ENCODE measurements at places on chromosomes 11 and 22. TPM values are rescaled to one million over a fixed set of nuclear protein-coding genes. Genes with fewer than 3 reads are reported as not detected.

The CCDC179 gene
- not detected for total RNA-seq

The SMC1B gene
- not detected for total RNA-seq

The GGTLC3 gene
- not detected for total RNA-seq

GRCh38 chr22:28141614-28142013 is 222.6 kb upstream of the PITPNB start:
- no peaks in the 10 kb centered on the region for H3K36me3 ChIP-seq
- peaks cover 6% of the 10 kb centered on the region for H3K4me1 ChIP-seq
- H3K4me3 ChIP-seq: no peak overlapping the region
- no peaks in the 10 kb centered on the region for H3K27me3 ChIP-seq
- DNase-seq: no peak
- no peak overlapping the region for H3K27ac ChIP-seq

GRCh38 chr22:45429424-45429823 is 15.9 kb downstream of the RIBC2 start:
- H3K27me3 ChIP-seq: no peaks in the 10 kb centered on the region
- DNase-seq: no peak
- H3K27ac ChIP-seq: no peak overlapping the region

DNA sequence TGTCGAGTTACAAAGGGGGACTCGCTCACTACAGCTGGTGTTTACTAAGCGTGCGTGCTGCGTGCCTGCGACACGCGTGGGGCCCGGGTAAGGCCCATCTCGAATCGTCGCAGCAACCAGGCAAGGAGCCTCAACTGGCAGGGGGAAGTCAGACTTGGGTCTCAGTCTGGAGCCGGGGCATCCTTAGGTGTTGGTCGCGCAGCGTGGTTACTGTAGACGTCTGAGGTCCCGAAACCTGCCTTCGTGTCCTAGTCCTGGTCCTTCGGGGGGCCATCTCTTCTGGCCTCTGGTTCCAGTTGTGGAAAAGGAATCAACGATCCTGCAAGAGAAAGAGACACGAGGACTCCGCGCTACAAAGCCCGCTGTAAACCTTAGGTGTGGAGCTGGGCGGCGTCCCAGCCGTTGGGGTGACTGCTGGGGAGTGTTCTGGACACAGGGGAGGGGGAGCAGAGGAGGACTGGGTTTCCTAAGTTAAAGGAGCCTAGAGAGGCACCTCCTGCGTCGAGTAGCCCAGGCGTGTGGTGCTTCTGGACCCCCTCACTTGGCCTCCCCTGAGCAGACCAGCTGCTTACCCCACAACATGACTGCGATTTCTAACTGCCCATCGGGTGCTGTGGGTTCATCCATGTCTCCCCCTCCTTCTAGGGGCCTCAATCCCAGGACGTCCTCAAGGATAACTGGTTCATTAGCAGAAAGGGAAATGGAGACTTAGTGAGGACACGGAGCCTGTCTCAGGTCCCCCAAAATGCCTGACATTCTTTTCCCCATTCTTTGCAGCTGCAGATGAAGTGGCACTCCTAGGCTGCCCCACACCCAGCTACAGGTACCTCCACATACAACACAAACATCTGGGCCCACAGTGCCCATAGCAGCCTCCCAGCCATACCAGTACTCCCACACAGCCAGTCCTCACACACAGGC is 4.9 kb upstream of the WNT11 start:
- H3K36me3 ChIP-seq: no peaks in the 10 kb centered on the region
- DNase-seq: no peak
- H3K27ac ChIP-seq: no peak overlapping the region
- no peaks in the 10 kb centered on the region for H3K27me3 ChIP-seq
- peaks cover 9% of the 10 kb centered on the region for H3K4me1 ChIP-seq

DNA sequence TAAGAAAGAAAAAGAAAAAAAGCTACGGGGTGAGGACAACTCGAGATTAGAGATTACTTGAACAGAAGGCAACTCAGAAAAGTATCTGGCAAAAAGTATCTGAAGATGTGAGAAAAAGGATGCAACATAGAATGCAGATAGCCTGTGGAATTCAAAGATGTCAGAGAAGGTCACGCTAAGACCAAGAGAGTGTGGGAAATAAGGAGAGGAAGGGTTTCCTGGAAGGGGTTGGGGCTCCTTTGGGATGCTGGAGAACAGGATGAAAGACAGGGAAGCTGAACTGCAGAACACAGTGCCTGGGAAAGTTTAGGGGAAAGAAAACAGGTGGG is 1.2 kb downstream of the GUCY1A2 start:
- H3K27me3 ChIP-seq: no peaks in the 10 kb centered on the region
- H3K4me3 ChIP-seq: peak overlapping the region; percentile 62
- H3K36me3 ChIP-seq: no peaks in the 10 kb centered on the region
- H3K27ac ChIP-seq: no peak overlapping the region

DNA sequence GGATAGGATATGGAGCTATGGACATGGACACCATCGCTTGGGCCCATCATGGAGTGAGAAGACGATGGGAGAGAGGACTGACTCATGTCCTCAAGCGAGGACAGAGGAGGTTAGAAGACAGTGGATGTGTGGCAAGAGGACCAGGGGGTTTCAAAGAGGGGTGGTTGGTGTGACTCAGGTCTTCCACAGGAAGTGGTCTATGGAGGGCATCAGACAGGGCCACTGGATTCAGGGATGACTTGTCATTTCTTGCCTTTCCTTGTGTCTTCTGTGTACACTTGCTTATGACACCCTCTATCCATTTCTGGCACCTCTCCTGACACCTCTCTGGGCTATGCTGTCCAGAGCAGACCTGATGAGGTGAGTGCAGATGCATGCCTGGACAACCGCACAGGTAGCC is 115.4 kb downstream of the OSBP2 start:
- no peaks in the 10 kb centered on the region for H3K27me3 ChIP-seq
- H3K4me1 ChIP-seq: no peaks in the 10 kb centered on the region
- DNase-seq: no peak
- no peak overlapping the region for H3K4me3 ChIP-seq
- no peak overlapping the region for H3K27ac ChIP-seq

- H3K27me3 ChIP-seq: no peaks in the 10 kb centered on the region
- H3K36me3 ChIP-seq: no peaks in the 10 kb centered on the region
- H3K4me1 ChIP-seq: no peaks in the 10 kb centered on the region
- no peak overlapping the region for H3K4me3 ChIP-seq
- DNase-seq: no peak
These were observed 87.0 kb downstream of the CSNK2A3 start for GRCh38 chr11:11265994-11266606.

- H3K36me3 ChIP-seq: no peaks in the 10 kb centered on the region
- DNase-seq: no peak
- no peaks in the 10 kb centered on the region for H3K4me1 ChIP-seq
- no peak overlapping the region for H3K4me3 ChIP-seq
- no peaks in the 10 kb centered on the region for H3K27me3 ChIP-seq
These were observed 411.0 kb upstream of the NARS2 start for GRCh38 chr11:78985663-78986062.

- no peak for DNase-seq
- no peaks in the 10 kb centered on the region for H3K4me1 ChIP-seq
- no peak overlapping the region for H3K27ac ChIP-seq
- H3K36me3 ChIP-seq: peaks cover 14% of the 10 kb centered on the region
- no peak overlapping the region for H3K4me3 ChIP-seq
- H3K27me3 ChIP-seq: no peaks in the 10 kb centered on the region
These were observed 31.7 kb upstream of the PARVB start for GRCh38 chr22:43992331-43992821.

GRCh38 chr11:96331699-96332116 is 11.3 kb downstream of the MAML2 start:
- H3K27ac ChIP-seq: peak overlapping the region; percentile 0
- no peaks in the 10 kb centered on the region for H3K36me3 ChIP-seq
- DNase-seq: no peak
- no peak overlapping the region for H3K4me3 ChIP-seq

- H3K4me3 ChIP-seq: no peak overlapping the region
- no peak for DNase-seq
- no peak overlapping the region for H3K27ac ChIP-seq
These were observed 333.3 kb downstream of the FAT3 start for GRCh38 chr11:92557879-92558278.

- no peaks in the 10 kb centered on the region for H3K27me3 ChIP-seq
- no peaks in the 10 kb centered on the region for H3K4me1 ChIP-seq
- no peak overlapping the region for H3K27ac ChIP-seq
- no peak for DNase-seq
- H3K36me3 ChIP-seq: peaks cover 5% of the 10 kb centered on the region
- H3K4me3 ChIP-seq: no peak overlapping the region
These were observed 83.3 kb downstream of the ATG16L2 start for GRCh38 chr11:72897506-72897905.

- H3K27ac ChIP-seq: no peak overlapping the region
- no peaks in the 10 kb centered on the region for H3K36me3 ChIP-seq
- peaks cover 4% of the 10 kb centered on the region for H3K4me1 ChIP-seq
- peak overlapping the region; percentile 8 for H3K4me3 ChIP-seq
These were observed 5.3 kb downstream of the KCNE3 start for GRCh38 chr11:74462009-74462408.

DNA sequence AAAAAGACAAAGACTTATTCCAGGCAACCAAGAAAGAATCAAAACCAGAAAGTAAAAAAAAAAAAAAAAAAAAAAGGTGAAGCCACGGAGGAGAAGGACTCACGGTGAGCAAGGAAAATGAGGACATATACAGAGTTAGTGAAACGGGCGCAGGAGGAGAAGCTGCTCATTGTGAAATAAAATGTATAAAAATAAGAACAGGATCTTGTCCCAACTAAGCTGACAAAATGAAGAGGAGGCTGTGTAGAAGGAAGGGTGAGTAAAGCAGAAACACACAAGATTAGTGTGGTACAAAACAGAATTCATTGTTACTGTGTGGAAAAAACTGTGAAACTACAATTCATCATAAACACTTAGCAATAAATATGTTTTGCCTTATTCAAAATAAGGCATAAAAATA is 7.6 kb downstream of the IL17REL start:
- H3K27ac ChIP-seq: no peak overlapping the region
- no peaks in the 10 kb centered on the region for H3K27me3 ChIP-seq
- H3K36me3 ChIP-seq: no peaks in the 10 kb centered on the region
- no peak for DNase-seq
- H3K4me3 ChIP-seq: no peak overlapping the region

GRCh38 chr11:81989093-81989492 is 744.6 kb downstream of the FAM181B start:
- H3K36me3 ChIP-seq: no peaks in the 10 kb centered on the region
- DNase-seq: no peak
- no peak overlapping the region for H3K27ac ChIP-seq
- no peaks in the 10 kb centered on the region for H3K27me3 ChIP-seq

GRCh38 chr11:6321961-6322362 is 1.7 kb upstream of the CAVIN3 start:
- no peaks in the 10 kb centered on the region for H3K27me3 ChIP-seq
- no peaks in the 10 kb centered on the region for H3K36me3 ChIP-seq
- peak overlapping the region; percentile 99 for H3K27ac ChIP-seq
- no peak overlapping the region for H3K4me3 ChIP-seq
- H3K4me1 ChIP-seq: peaks cover 18% of the 10 kb centered on the region
- no peak for DNase-seq

- H3K4me3 ChIP-seq: peak within 1 kb of the TSS; percentile 70
- peaks cover 14% of the 10 kb centered on the region for H3K4me1 ChIP-seq
- H3K27ac ChIP-seq: no peak within 1 kb of the TSS
- DNase-seq: no peak
- no peaks in the 10 kb centered on the region for H3K27me3 ChIP-seq
These were observed at the start of gene SYT9 for GRCh38 chr11:7251836-7252682. SYT9 (plus strand) TSS chr11:7251904; CDS start chr11:7252187, 283 bp downstream.

GRCh38 chr11:2812371-2812991 is 73.1 kb downstream of the CDKN1C start:
- no peak overlapping the region for H3K27ac ChIP-seq
- H3K4me1 ChIP-seq: peaks cover 22% of the 10 kb centered on the region
- H3K4me3 ChIP-seq: peak overlapping the region; percentile 12
- no peaks in the 10 kb centered on the region for H3K27me3 ChIP-seq
- DNase-seq: no peak

DNA sequence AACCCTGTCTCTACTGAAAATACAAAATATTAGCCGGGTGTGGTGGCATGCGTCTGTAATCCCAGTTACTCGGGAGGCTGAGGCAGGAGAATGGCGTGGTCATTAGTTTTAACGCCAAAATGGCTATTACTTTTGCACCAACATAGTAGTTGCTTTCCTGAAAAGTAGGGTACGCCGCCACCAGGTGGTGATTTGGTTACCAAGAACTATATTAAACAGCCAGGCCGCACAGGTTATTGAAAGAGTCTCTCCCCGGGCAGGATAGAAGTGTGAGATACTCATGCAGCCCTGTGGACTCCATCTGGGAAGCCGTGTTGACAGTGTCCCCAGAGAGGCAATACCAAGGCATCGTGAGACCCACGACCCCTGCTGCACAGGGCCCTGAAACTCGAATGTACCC is 24.6 kb upstream of the LRRC32 start:
- DNase-seq: no peak
- no peaks in the 10 kb centered on the region for H3K27me3 ChIP-seq

- H3K27me3 ChIP-seq: no peaks in the 10 kb centered on the region
- DNase-seq: no peak
- no peaks in the 10 kb centered on the region for H3K36me3 ChIP-seq
- H3K27ac ChIP-seq: peak overlapping the region; percentile 88
These were observed 18.7 kb upstream of the PPFIA1 start for GRCh38 chr11:70251659-70252321.

DNA sequence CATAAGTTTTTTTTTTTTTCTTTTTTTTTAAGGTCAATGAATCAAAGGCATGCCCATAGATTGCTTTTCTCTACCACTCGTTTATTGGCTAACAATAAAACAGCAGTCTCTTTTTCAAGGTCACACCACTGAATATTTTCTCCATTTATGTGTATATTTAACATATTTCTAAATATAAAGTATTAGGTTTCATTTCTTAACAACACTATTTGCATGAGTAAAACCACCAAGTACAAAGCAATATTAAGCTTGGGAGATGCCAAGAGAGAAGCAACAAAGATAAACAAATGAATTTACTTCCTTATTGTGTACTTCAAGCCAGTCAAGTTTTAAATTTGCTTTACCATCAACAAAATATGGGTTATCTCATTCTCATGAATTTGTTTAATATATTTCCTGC is 708.9 kb upstream of the CCDC179 start:
- H3K36me3 ChIP-seq: no peaks in the 10 kb centered on the region
- H3K27ac ChIP-seq: no peak overlapping the region
- DNase-seq: no peak
- H3K27me3 ChIP-seq: no peaks in the 10 kb centered on the region
- no peak overlapping the region for H3K4me3 ChIP-seq

- H3K36me3 ChIP-seq: no peaks in the 10 kb centered on the region
- DNase-seq: no peak
- H3K27ac ChIP-seq: no peak within 1 kb of the TSS
- H3K4me1 ChIP-seq: peaks cover 7% of the 10 kb centered on the region
These were observed at the start of gene CDC42BPG for GRCh38 chr11:64844330-64845128. CDC42BPG (minus strand) TSS chr11:64844653; CDS start chr11:64844569, 84 bp downstream.

- no peak overlapping the region for H3K4me3 ChIP-seq
- H3K27me3 ChIP-seq: no peaks in the 10 kb centered on the region
- H3K27ac ChIP-seq: no peak overlapping the region
- H3K36me3 ChIP-seq: no peaks in the 10 kb centered on the region
- no peak for DNase-seq
These were observed 105.7 kb upstream of the LUZP2 start for GRCh38 chr11:24391167-24391566.
